Muscle of leg (tissue), 16 donors: ENCODE measurements at places on chromosomes 2 and 18.
A peak's percentile ranks its signal among the peaks of the same experiment; 100 is the strongest.

GRCh38 chr2:128390256-128390990 lies 71.8 kb upstream of the HS6ST1 start:
- no peak for DNase-seq

- no peak for DNase-seq
These were observed 239.8 kb downstream of the XIRP2 start for GRCh38 chr2:167128130-167128529.

DNA sequence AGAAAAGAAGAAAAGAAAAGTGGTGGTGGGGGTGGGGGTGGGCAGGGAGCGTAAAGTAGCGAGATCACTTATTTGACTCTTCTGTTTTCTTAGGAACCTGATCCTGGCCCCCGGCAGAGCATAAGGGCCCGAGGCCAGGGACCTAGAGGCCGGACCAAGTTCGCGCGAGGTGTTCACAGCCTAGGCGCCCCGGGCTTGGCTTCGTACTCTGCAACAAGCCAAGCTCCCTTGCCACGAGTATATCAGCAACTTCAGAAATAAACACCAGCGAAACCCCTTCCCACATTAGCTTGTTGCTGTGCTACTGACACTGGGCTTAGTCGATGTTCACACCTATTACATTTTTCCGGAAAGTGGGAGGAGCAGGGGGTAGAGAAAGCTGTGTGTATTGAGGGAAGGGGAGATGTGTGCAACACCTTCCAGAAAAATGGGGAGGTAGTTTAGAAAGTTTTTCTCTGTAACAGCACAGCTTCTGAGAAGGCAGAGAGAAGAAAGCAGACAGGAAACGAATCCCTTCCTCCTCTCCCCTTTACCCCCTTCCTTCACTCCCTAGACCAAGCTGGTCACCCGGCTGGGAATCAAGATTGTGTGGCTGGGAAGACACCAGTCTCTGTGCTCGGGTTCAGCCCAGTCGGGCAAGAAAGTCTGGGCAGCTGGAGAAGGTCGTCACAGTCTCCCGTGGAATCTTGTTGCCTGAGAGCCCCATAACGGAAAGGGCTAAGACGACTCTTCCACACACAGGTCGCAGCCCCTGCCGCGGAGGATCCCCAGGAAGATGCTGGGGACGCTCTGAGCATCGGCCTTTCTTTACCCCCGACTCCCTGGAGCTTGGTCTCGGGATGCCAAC lies 12.0 kb upstream of the SATB2 start:
- DNase-seq: no peak

DNA sequence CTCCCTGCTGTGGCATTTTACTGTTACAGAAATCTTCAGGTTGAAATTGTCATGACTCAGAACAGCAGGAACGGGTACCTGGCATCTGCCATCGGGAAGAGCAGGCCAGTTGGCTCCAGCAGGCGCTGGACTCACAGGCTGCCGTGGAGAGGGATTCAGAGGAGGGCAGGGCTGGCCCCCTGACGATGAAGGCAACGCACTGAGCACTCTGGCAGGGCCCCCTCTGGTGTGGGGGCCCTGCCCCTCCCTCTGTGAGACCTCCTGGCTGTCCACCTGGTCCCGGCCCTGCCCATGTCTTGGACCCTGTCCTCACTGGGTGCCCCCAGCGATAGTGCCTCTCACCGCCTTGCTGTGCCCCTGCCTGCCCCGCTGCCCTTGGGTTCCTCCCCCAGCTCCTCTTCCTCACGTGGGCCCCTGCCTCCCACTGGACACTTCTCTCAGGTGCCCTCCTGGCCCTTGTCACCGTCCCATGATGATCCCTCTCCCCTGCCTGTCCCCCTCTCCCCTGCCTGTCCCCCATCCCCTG lies 23.3 kb upstream of the ALLC start:
- DNase-seq: no peak

- DNase-seq: peak; percentile 47
These were observed 136.5 kb upstream of the RND3 start for GRCh38 chr2:150624001-150624401.

DNA sequence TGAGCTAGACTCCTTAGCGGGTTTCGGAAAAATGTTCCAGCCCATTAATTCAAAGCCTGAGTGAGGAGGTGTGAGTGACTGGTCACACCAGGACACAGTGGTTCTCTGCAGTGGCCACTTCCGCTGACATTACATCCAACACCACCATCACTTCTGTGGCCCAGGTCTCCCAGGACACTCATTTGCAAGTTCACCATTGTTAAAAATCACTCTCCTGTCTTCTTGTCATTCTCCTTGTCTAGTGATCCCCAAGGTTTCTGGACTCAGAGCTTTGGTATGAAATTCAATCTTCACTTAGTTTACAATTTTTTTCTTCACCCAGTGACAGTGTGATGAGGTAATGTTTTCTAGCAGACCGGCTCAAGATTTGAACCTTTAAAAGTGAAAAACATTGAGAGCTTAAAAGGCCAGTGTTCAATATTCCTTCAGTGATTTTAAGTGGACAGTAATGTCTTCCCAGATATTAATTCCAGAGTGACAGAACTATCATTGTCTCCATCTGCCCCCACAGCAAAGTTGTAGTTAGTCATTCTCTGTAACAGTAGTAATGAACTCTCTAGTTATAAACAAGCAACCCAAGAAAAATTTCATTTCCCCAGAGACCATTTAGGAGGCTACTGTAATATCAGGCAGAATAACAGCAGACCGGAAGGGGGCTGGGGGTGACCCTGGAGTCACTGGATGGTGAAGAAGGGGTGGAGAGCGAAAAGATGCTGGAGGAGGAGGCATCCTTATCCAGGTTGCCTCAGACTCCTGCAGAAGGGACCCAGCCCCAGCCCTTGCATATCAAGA lies 164.9 kb downstream of the GFPT1 start:
- no peak for DNase-seq

GRCh38 chr2:101388232-101388631 lies 929 bp upstream of the CREG2 start:
- no peak for DNase-seq

DNA sequence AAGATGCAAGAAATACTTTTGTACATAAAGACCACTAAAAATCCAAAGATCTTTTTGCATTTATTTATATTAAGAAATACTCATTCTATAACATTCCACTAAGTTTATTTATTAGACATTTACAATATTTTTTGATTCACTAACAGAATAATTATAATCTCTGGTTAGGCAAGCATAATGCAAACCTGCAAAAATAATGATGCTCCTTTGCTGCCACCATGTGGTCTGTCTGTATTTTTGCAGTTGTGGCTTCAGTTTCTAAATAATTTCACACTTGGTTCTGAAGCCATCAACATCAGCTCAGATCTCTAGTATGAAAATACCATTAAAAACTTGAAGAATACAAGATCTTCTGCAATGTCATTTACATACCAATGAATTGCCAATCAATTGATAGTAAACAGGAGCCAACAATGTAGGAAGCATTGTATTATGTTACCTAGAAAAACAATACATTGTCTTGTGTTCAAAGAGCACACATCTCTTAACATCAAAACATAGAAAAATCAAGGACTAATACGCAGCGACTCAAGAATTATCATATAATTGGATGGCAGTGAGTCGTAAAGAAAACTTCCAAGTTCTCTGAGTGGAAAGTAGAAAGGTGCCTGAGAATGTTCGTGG lies 28.8 kb upstream of the WDR75 start:
- DNase-seq: peak; percentile 86

DNA sequence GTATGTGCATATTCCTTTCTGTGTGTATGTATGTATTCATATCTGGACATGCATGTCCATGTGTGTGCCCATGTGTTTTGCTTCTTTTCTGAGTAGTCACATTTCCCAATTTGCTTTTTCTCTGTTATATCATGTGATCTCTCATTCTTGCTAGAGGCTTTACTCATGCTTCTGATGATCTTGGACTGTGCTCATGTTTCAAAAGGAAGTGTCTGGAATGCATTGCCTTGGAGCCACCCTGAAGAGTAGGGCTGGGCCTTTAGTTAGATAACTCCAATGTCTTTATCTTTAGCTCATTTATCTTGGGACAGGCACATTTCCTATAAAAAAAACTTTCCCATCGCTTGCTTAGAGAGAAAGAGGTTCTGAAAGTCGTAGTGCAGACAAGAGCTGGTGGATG lies 859.2 kb downstream of the CNTNAP5 start:
- no peak for DNase-seq

GRCh38 chr2:23803965-23804542 lies 122.9 kb downstream of the ATAD2B start:
- peak; percentile 51 for DNase-seq

DNA sequence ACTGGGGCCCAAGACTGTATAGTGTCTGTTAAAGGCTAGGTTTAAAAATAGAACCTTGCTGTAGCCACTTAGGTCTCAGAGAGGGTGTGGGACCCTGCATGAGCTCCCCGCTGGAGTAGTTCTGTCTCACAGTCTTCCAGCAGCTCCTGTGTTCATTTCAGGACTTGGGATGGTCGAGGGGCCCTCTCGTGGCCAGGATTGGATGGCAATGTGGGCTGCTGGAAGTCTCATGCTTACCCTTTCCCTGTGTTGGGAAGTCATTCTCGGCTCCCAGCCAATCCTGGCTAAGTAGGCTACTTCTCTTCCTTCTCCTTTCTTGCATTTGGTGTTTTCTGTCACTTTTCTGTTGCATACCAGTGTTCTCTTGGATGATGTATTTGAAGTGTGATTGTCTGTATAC lies 284.0 kb upstream of the GCFC2 start:
- no peak for DNase-seq

- no peak for DNase-seq
These were observed 130.6 kb downstream of the NXPH2 start for GRCh38 chr2:138649571-138649970.

- DNase-seq: peak; percentile 24
These were observed 52.6 kb upstream of the NFU1 start for GRCh38 chr2:69489793-69490192.

DNA sequence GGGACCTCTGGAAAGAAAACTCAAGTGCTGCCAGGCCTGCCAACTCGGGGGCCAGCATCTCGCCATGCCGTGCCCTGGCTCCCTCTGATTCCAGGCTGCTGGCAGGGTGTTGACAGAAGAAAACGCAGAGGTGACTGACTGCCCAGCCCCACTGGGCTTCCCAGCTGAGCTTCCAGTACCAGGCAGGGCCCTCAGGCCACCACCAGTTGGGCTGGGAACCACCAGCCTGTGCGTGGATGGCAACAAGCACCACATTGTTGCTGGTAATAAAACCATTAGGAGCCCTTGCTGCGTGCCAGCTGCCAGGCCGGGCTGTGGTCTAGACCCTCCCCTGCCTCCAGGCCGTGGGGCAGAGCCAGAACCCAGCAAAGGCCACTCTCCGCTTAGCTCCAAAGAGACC lies 9.2 kb downstream of the DNMT3A start:
- DNase-seq: no peak

GRCh38 chr2:222915092-222915957 lies 54.5 kb downstream of the ACSL3 start:
- DNase-seq: peak; percentile 27

DNA sequence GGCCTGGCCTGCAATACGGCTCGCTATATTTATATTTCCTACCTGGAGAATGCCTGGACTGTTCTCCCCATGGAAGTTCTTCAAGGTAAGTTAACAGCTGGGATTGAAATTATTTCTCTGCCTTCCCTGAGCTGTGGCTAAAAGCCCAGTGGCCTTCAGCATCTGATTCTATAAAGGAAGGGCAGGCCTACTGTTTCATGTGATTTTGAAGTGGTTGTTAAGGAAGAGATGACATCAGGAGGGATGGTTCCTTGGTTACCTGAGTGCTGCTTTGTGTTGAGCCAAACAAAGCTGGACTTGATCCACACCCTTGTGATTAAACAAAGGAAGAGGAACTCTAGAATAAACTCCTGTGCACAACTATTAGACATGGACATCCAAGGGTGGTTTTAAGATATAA lies 61.6 kb downstream of the MFSD6 start:
- peak; percentile 96 for DNase-seq

- DNase-seq: no peak
These were observed 331.6 kb downstream of the DYSF start for GRCh38 chr2:71784734-71785511.

- DNase-seq: no peak
These were observed 199.7 kb downstream of the TPGS2 start for GRCh38 chr18:36629138-36629530.

DNA sequence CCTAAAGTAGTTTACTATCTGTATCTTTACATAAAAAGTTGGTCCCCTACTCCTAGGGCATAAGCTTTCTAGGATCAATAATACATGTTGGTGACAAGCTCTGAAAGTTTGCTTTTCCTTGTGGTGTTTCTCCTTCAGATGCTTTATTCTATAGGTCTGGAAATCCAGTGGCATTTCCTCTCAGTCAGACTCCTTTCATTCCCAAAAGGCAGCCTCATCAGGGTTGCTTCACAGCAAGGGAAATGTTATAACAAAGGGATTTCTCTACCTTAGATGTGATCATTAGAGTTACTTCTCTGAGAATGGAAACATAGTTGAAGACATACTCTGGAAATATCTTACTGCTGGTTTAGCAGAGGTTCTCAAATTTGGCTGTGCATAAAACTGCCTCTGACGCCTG lies 1072.4 kb upstream of the ZEB2 start:
- no peak for DNase-seq

DNA sequence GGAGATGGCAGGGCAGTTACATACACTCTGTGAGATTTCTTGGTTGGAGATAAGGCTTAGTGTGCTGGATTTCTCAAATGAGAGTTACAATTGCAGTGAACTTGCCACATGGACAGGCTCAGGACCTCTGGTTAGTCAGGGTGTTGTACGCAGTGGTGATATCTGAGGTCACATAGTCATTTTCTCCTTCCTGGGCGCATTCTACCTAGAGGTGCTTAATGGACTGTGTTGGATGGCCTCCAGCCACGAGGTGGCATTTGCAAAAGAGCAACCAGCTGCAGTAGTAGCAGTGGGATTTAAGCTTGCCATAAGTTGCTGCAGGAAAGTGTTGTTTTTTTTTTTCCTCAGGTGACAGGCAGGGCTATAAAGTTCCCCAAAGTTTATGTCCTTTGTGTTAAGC lies 173.8 kb upstream of the TMEM200C start:
- DNase-seq: no peak

- no peak for DNase-seq
These were observed 57.1 kb downstream of the EMX1 start for GRCh38 chr2:72974436-72974754.

DNA sequence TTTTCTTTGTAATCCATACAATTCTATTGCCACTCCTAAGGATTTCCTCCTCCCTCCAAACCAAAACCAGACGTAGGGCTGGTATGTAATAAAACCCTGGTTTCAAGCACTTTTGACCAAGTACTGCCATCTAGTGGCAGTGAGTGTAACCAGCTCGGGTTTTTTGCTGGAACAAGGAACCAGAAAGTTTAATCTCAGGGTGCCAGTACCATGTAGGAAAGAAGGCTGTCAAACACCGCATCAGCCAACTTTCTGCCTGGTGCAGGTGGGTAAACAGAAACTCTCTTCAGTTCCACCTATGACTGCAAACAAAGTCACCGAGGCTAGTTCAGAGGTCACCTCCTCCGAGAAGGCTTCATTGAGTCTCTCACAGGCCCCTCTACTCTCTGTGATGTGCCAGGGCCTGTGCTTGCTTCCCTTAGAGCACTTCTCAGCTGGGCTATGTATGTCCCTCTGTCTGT lies 10.2 kb upstream of the THNSL2 start:
- peak; percentile 81 for DNase-seq

- DNase-seq: peak; percentile 45
These were observed 262.4 kb downstream of the SS18 start for GRCh38 chr18:25827961-25828561.
